Stimulated activated CD8-positive, alpha-beta memory T cell treated with anti-CD3 and anti-CD28 coated beads, Interleukin-7, amount 100 ng/mL, for 1 hour (primary cell): ENCODE measurements at places on chromosomes 2 and 18.

DNA sequence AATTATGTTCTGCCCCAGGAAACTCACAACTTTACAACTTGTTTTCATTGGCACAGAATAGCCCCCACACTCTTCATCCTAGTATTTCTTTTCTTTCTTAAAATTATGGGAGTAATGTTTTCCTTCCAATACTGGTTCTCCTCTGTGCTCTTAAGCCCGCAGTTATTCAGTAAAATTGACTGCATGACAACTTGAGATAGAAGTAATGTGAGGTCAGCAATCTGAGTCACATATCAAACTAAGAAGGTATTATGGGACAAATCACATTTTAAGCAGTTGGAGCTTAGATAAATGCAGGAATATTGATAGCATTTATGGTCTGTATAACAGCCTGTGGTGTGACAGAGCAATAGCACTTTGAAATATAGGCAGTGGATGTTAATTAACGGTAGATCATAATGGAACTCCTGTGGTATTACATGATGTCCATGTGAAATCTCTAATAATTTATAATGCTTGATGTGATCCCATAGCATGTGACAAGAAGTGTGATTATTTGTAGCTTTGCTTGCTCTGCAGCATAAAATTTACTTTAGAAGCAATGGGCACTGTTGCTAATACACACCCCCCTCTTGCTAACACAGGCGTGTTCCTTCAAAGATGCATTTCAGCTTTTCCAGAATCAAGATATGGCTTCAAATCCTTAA is 351.4 kb upstream of the CDH20 start:
- DNase-seq: no peak

- DNase-seq: no peak
Observed at GRCh38 chr2:152089238-152089637, 9.6 kb downstream of the CACNB4 start.

- DNase-seq: no peak
Observed at GRCh38 chr2:224155896-224156295, 116.8 kb upstream of the SERPINE2 start.

GRCh38 chr2:156471762-156472161 is 35.6 kb downstream of the GPD2 start:
- no peak for DNase-seq

DNA sequence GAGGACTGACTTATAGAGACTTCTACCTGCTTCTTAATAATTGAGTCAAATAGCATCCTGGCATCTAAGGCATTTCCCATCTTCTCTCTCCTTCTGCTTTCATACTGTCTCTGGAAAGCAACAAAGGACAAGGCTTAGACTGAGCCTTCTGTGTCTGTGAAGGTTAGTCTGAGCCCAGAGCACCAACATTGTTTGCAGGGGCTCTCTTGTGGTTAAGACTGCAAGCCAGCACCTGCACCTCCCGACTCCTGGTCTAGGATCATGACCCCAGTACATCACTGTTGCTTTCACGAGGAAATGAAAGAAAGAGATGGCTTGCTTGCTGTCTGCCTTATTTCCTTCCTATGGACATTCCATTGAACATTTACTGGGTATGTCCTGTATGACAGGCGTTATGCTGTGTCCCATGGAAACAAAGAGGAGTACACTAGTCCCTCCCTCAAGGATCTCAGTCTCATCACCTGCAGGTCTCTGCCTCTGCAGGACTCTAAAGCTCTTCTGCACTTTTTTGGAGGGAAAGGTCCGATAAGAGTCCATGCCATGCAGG is 315.8 kb upstream of the EPAS1 start:
- no peak for DNase-seq

GRCh38 chr2:70946832-70947442 is 11.2 kb downstream of the ATP6V1B1 start:
- DNase-seq: peak; percentile 11

- DNase-seq: no peak
Observed at GRCh38 chr2:119389615-119390306, 23.0 kb downstream of the DBI start.

GRCh38 chr2:208034503-208035140 is 9.3 kb upstream of the PLEKHM3 start:
- no peak for DNase-seq

GRCh38 chr2:158936978-158937377 is 31.5 kb upstream of the TANC1 start:
- DNase-seq: no peak

- no peak for DNase-seq
Observed at GRCh38 chr2:109699646-109700045, 85.5 kb downstream of the SOWAHC start.

- no peak for DNase-seq
Observed at GRCh38 chr2:42969231-42970150, 177.1 kb upstream of the HAAO start.

DNA sequence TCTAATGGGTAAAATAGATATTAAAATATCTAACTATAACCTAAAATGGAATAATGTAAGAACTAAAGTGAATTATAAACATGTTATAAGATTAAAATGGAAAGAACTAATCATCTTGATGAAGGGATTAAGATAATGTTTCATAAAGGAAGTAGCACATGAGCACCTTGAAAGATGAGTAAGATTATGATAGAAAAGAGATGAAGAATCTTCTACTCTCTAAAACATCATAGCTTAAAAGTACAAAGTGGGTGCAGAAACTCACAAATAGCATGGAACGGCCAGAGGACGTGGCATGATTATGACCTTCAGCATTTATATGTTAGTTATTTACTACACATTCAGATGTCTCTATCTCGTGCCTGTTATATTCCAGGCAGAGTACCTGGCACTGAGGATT is 76.2 kb upstream of the COL5A2 start:
- no peak for DNase-seq

DNA sequence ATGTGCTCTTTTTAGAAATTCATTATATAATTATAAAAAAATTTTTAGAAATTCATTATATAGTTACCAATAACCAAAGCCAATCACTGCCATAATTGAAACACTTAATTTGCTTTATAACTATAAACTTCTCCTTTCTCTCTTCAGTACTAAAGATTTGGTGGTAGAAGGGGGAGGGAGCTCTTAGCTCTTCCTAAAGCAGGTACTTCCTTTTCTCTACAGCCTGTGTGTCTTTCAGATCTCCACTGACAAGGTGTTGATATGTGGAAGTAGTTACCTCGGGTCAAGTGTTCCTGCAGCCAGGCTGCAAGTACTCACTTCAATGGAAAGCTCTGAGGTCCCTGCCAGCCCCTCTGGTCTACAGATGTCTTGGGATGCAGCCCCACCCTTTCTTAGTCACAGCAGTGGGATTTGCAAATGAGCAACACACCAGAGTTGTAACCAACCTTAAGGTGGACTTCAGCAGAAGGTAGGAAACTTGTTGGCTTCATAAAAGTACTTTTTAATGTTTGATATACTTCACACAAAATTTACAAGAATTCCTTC is 690.0 kb downstream of the ARHGAP15 start:
- no peak for DNase-seq

- DNase-seq: no peak
Observed at GRCh38 chr2:12587729-12588522, 128.8 kb upstream of the TRIB2 start.

GRCh38 chr2:235268535-235268934 is 225.3 kb upstream of the AGAP1 start:
- no peak for DNase-seq

GRCh38 chr18:43236921-43237320 is 40.4 kb downstream of the SYT4 start:
- DNase-seq: no peak

DNA sequence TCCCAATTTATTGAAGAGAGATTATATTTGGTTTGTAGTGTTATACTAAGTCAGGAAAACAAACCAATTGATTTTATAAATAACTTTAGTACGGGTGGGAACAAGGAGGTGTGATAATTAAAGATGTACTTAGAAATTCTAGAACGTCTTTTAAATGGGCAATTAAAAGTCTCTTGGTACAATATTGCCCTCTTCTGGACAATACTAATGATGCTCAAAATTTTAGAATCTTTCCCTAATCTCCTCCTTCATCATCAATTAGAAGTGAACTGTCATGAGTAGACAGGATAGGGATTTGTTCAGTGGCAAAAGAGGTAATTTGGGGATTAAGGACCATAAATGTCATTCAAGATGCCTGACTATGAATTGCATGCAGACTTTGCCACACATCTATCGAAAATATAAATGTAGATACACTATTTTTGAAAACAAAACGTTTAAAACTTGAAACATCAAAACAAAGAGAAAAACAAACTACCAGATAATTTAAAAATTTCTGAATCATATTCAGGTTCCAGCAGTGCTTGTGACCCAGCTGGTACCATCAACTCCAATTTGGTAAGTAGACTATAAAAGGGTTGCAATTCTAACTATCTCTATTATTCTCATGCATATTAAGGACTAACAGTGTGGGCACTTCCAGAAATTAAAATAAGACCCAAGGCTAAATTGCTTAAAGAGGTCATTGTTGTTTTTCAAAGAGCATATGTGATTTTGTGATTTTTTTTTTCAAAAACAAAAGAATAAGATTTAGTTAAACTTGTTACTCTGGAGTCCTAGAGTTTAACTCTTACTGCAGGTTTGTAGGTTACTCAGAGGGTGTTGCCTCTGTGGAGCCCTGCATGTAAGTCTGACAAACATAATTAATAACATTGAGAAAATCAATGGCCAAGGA is 123.5 kb downstream of the LAMA3 start:
- DNase-seq: no peak

GRCh38 chr2:178836807-178837206 is 29.6 kb upstream of the TTN start:
- DNase-seq: no peak

DNA sequence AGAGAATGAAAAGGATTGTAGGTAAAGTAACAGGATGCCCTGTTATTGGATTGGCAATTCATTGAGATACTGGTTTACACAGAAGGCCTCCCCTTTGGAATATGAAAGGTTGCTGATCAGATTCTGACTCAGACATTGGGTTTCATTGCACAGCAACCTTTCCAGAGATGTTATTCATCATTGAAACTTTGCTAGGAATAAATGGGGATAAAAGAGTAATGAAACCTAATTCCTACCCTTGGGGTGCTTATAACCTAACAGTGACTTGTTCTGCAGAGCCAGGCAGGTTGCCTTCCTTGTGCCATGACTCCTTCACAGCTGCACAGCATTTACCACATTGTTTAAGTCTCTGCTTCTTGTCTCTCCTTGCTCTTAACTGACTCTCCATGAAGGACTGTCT is 5.0 kb downstream of the NAB1 start:
- no peak for DNase-seq

GRCh38 chr2:30178618-30179434 is 32.0 kb downstream of the YPEL5 start:
- no peak for DNase-seq

GRCh38 chr2:242075696-242076095 is 206.2 kb downstream of the RTP5 start:
- no peak for DNase-seq

DNA sequence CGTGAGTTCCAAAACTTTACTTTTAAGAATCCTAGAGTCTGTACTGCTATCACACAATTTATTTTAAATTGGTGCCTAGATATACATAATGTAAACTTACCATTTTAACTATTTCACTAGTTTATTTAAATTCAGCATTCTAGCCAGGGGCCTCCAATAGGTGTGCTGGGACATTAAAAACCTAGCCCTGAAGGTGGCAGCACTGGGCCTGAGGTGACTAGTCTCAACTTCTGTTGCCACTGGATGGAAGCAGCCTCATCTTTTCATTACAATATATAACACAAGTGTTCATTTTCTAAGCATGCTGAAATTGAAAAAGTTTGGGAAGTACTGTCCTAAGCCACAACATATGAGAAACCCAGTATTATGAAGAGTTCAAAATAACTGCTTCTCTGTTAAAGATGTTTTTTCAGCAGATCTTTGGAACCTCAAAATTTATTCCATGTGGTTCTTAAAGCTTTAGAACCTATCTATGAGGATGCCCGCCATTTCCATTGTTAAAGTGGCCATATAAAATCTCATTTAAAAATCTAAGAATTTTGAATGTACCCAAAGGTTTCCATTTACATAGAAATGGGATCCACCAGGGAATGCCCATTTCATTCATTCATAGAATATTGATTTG is 2.9 kb upstream of the RBBP8 start:
- peak; percentile 71 for DNase-seq

- no peak for DNase-seq
Observed at GRCh38 chr18:55268151-55268601, 308.9 kb upstream of the CCDC68 start.
